ENCODE measurements at places on chromosomes 2 and 18. TPM values are rescaled to one million over a fixed set of nuclear protein-coding genes. Genes with fewer than 3 reads are reported as not detected.

Gene C2orf81
- 2.4 TPM for polyA plus RNA-seq

Gene DNAH7
- 0.49 TPM for polyA plus RNA-seq

Gene DSG4
- polyA plus RNA-seq = not detected

Gene CRYBA2
- polyA plus RNA-seq = not detected

Gene TUBB8B
- polyA plus RNA-seq = not detected

Data from A549 (cell line).